Urothelium cell line (cell line): ENCODE measurements at places on chromosomes 16 and 17.

- DNase-seq, result no peak
These were observed 47.9 kb upstream of the CPHXL start for GRCh38 chr16:75774197-75774596.

DNA sequence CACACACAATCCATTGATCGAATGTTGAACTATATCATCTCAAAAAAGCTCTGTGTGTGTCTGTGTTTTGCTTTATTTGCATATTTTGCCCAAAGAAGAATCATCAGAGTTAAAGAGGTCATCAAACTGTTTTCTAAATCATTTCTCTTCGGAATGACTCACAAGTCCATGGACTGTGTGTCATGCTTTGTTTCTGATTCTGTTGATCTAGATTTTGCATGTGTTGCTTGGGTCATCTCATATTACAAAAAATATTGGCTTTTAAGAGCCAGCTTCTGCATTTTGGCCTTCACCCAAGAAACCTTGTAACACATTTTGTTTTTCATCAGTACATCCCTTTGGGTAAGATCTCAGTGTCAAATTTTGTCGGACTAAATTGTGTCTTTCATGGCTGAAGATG, 471.2 kb upstream of the HSBP1 start:
- DNase-seq, result no peak

- DNase-seq, result no peak
These were observed 647 bp downstream of the FBXL20 start for GRCh38 chr17:39400547-39401411.

DNA sequence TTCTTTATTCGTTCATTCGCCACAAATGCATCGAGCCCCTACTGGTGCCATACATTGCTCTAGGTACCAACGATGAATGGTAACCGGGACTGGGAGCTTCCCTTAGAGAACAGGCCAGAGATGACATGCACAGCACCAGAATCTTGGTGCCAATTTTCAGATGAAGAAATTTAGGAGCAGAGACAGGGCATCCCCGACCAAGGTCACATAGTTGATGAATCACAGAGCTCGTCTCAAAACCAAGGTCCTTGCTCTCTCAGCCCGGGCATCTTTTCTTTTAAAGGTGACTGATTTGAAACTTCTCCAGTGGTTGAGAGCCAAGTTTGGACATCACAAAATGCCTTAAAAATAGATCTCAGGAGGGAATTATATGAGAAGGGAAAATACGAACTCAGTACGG, 73.2 kb upstream of the C16orf82 start:
- no peak for DNase-seq

DNA sequence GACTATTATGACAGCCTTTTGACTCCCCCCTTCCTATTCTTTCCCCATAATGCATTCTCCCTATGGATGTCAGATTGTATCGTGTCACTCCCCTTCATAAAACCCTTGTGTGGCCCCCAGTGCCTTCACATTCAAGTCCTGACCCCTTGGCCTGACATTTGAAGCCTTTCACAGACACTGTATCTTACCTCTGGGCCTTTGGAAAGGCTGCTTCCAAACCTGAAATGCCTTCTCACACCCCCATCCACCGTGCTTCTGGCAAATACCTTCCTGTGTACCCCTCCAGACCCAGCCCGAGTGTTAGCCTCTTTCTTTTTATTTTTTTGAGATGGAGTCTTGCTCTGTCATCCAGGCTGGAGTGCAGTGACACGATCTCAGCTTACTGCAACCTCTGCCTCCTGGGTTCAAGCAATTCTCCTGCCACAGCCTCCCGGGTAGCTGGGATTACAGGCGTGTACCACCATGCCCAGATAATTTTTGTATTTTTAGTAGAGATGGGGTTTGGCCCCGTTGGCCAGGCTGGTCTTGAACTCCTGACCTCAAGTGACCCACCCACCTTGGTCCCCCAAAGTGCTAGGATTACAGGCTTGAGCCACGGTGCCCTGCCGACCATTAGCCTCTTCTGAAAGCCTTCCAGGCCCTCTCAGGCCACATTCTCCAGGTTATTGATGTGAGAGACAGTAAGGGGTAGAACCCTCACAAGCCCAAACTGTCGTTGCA, 2.1 kb downstream of the ARMC5 start:
- no peak for DNase-seq
